ENCODE measurements at places on chromosomes 11 and 22.

DNA sequence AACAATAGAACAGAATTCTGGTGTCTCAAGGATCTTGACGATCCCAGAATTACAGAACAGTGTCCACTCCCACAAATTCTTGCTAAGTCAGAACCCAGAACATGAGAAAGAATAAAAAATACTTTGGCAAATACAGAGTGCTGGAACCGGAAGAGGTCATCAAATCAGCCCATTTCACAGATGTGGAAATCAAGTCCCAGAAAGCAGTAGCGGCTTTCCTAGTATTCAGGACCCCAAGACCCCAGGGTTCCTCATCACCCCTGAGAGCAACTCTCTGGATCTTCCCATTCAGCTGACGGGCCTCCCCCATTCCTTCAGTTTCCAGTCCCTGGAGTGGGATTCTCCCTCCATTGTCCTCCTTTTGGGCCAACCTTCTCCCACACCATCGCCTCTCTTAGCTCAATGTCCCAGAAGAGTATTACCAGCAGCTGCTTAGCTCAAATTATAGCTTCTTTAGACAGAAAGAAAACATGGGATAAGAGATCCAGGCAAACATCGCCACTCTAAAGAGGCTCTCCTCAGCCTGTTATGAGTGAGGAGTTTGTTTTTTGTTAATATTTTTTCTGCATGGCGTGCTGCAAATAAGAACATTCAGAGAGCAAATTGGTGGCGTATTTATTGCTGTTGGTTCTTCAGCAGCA, 268.3 kb downstream of the MN1 start:
- DNase-seq: no peak

GRCh38 chr11:93267383-93267782, 63.2 kb upstream of the DEUP1 start:
- DNase-seq: no peak

- DNase-seq: no peak
These were observed 68.7 kb downstream of the ETS1 start for GRCh38 chr11:128518493-128519207.

- DNase-seq: no peak
These were observed 15.3 kb upstream of the OR10D3 start for GRCh38 chr11:124167826-124168231.

- DNase-seq: no peak
These were observed 1.6 kb downstream of the CADM1 start for GRCh38 chr11:115502636-115503082.

DNA sequence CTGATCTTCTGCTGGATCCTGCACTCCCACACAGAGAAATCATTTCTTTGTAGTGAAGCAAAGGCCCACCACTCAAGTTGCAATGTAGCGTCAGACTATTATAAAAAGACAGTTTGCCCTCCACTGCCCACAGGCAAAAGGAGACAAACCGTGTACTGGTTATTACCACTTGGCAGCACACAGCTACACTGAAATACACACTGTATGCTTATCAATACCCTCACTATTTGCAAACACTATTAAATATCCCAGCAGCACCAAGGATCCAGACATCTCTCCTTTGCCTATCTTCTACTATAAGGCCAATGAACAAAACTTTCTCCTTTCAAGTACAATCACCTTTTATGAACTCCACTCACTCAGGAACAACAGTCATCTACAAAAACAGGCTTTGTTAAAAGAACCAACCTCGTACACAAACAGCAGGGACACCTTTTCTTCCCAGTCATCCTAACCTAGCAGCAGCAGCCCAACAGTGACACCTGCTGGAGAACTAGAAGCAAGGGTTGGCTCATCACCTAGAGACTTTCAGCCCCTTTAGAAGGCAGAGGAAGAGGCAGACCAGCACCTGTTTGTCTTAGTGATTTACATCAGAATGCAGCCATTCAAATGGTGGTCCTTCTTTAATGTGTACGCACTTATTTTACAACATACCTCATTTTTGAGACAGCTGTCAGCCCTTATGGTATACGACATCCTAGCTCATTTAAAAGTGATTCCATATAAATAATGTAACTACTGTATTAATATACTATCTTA, 56.1 kb downstream of the AMBRA1 start:
- DNase-seq: peak; percentile 86

DNA sequence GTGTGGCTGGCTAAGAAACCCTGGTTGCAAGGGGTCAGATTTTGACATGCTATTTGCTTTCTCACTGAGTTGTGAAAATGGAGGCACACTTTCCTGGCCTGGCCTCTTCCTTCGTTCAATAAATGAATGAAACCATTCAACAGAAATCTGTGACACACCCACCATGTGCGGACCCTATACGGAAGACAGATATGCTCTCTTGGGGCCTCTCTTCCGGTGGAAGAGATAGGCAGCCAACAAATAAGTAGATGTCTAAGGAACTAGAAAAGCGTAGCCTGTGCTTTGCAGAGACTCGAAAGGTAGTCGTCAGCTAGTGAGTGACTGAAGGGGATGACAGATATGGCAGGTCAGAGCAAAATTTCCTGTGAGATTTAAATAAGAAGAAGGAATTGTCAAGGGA, 5.3 kb downstream of the KCNQ1OT1 start:
- DNase-seq: no peak

DNA sequence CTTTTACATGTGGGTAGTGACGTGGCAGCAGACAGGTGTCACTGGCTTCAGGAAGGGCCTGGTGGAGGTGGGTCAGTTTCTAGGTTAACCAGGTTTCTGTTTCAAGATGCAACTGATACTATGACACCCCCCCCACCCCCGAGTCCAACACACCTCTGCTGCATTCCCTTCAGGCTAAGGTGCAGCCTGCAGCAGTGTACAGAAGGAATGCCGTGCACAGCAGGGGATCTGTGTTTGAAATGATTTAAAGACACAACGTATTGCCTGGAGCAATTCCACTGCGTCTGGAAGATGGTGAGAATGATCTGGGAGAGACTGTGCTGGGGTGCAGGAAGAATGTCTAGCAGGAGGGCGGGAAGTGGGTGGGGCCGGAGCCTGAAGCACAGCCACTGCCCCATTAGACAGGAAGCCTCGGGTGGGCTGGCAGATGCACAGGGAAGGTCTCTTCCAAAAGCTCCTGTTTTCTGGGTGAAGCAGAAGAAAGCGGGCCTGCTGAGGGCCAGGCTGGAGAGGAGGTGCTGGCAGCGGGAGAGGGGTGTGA, 11.9 kb upstream of the TESMIN start:
- peak; percentile 27 for DNase-seq

DNA sequence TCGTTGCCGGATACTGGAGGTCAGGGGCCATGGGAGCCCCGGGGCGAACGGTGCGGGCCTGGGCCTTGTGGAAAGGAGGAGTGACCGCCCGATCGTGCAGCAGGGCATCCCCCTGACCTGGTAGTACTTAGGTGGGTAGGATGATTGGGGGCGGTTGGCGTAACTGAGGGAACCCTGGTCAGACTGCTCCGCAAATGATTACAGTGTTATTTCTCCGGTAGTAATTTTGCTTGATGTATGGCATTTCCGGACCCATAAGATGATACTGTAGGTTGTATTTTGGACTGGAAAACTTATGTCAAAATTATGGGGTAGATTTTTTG, 762 bp downstream of the MTMR3 start:
- no peak for DNase-seq
